ENCODE measurements at places on chromosomes 5 and 9. TPM values are rescaled to one million over a fixed set of nuclear protein-coding genes. Genes with fewer than 3 reads are reported as not detected.

The LCN9 gene
- not detected for total RNA-seq

The DNAI1 gene
- total RNA-seq = not detected

- DNase-seq = no peak
These were observed 253.0 kb downstream of the ICE1 start for GRCh38 chr5:5675511-5675910.

- DNase-seq = no peak
These were observed 434.5 kb upstream of the TRPC7 start for GRCh38 chr5:136799806-136800372.

DNA sequence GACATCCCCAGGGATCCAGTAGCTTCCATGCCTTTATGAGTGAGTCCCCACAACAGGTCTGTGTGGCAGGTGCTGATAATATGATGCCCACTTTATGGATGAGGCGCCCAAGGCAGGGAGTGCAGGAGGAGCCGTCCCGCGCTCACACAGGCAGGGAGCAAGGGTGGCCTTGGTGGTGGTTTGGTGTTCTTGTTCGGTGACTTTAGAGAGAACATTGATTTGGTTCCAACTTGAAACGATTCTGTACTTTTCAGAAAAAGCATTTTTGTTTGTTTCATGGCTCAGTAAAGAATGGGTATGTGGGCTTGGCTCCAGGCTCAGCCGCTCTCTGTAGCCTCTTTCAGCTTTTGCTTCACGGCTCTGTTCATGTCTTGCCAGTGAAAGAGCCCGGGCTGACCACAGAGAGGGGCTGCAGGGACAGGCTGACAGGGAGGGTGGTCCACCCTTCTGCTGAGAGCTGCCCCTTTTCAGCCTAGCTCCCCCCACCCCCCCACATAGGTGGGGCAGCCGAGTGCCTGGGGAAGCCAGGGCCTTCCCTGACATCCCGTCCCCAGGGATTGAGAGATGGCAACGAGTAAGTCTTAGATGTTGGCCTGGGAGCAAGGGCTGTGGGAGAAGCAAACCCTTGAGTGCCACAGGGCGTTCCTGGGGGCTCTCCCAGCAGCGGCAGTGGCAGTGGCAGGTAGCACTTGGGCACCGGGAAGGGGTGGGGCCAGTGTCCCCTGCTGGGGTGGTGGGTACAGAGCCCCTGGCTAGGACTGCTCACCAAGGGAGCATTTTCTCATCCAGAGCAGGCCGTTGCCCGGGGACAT, 28.0 kb downstream of the NCS1 start:
- DNase-seq = no peak

DNA sequence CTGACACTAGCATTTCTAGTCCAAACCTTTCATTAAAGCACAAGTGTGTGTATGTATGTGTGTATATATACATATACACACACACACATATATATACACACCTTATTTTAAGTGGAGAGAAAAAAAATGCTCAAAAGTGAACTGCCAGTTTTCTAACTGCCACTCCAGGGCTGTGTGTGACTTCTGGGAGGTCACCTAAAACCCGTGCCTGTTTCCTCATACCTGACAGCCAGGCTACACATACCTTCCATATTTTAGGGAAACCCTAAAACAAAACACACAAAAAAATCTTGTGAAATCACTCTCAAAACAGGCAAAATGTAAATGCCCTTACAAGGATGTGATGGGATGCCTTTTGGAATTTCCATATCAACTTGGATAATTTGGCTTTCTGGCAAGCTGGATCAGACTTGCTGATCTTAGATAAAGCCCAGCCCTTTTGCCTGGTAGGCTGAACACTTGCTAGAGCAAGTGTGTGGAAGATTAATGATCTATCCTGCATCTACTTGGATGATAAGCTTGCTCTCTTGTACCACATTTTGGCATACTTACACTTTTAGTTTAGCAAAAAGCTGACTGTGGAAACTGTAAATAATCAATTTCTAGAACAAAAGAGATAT, 127.8 kb downstream of the GNAQ start:
- DNase-seq = no peak

Measured in activated naive CD8-positive, alpha-beta T cell treated with anti-CD3 and anti-CD28 coated beads for 36 hours (primary cell).